Activated CD4-positive, alpha-beta memory T cell treated with anti-CD3 and anti-CD28 coated beads, Interleukin-2, amount 10 ng/mL, durations not matched to agents 7 days and 5 days (primary cell): ENCODE measurements at places on chromosomes 7 and 10. TPM values are rescaled to one million over a fixed set of nuclear protein-coding genes. Genes with fewer than 3 reads are reported as not detected.

CAMK2B gene
- total RNA-seq: not detected

HPS1 gene
- 85.4 TPM for total RNA-seq

HEPACAM2 gene
- not detected for total RNA-seq

PLAU gene
- total RNA-seq: 5.3 TPM

NAT16 gene
- total RNA-seq: not detected

BICC1 gene
- 0.08 TPM for total RNA-seq

C10orf143 gene
- total RNA-seq: 2.5 TPM
